Common myeloid progenitor, CD34-positive (primary cell): ENCODE measurements at places on chromosomes 16 and 17.

- no peak overlapping the region for H3K4me3 ChIP-seq
- no peaks in the 10 kb centered on the region for H3K27me3 ChIP-seq
- no peaks in the 10 kb centered on the region for H3K36me3 ChIP-seq
- H3K27ac ChIP-seq, result no peak overlapping the region
- DNase-seq, result no peak
Measured at GRCh38 chr16:65531475-65531874, 409.6 kb upstream of the CDH11 start.

GRCh38 chr17:41734949-41735313 is 488 bp upstream of the HAP1 start:
- peaks cover 72% of the 10 kb centered on the region for H3K27me3 ChIP-seq
- H3K36me3 ChIP-seq, result no peaks in the 10 kb centered on the region
- DNase-seq, result no peak
- peaks cover 17% of the 10 kb centered on the region for H3K4me1 ChIP-seq
- H3K27ac ChIP-seq, result no peak overlapping the region

DNA sequence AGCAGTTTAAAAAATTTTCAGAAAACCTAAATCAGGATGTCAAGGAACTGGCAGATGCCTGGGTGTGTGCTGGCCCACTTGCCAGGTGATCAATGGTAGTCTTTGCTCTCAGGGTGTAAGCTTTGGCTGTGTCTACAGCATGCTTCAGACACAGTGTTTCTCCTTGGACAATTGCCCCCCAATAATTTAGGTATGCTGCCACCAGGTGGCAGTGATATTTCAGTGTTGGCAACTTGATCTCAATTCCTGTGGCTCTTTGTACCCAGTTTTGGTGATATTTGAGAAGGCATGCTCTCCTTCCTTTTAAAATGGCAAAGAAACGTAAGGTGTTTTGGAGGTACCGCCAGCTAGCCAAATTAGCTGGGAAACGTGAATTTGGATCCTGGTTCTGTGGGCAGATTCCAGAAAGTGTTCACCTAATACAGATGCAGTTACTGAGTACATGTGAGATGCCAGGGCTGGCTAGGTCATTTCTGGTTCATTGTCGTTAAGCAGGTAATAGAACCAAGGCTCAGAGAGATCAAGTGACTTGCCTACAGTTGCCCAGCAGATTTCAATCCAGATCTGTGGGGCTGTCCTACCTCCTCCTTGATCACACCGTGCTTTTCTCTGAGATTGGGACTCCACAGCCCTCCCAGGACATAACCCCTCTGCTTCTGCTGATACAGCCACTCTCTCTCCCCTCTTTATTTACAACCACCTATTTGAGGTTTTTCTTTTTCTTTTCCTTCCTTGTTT is 155.6 kb upstream of the PLCG2 start:
- H3K4me1 ChIP-seq, result peaks cover 36% of the 10 kb centered on the region
- H3K36me3 ChIP-seq, result peaks cover 20% of the 10 kb centered on the region
- no peak overlapping the region for H3K27ac ChIP-seq
- no peaks in the 10 kb centered on the region for H3K27me3 ChIP-seq

- DNase-seq, result peak; percentile 27
- peak overlapping the region; percentile 95 for H3K27ac ChIP-seq
- peak overlapping the region; percentile 99 for H3K4me3 ChIP-seq
- no peaks in the 10 kb centered on the region for H3K36me3 ChIP-seq
Measured at GRCh38 chr17:1398931-1399678, 917 bp downstream of the YWHAE start.

DNA sequence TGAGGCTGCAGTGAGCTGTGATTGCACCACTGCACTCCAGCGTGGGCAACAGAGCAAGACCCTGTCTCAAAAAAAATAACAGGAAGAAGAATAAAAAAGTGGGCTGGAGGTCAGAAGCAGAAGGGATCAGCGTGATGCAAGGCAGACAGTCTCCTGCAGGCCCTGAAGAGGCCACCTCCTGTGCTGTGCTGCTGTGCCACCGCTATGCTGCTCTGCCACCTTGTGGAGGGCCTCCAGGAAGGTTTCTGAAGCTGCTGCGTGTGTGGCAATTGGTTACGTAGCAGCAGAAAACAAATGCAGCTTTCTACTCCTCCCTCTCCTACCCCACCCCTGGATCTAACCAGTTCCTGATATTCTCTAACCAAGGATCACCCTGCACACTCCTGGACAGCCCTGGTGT is 815.5 kb downstream of the KCNJ18 start:
- no peaks in the 10 kb centered on the region for H3K27me3 ChIP-seq
- no peak overlapping the region for H3K4me3 ChIP-seq
- H3K36me3 ChIP-seq, result no peaks in the 10 kb centered on the region
- no peak for DNase-seq

DNA sequence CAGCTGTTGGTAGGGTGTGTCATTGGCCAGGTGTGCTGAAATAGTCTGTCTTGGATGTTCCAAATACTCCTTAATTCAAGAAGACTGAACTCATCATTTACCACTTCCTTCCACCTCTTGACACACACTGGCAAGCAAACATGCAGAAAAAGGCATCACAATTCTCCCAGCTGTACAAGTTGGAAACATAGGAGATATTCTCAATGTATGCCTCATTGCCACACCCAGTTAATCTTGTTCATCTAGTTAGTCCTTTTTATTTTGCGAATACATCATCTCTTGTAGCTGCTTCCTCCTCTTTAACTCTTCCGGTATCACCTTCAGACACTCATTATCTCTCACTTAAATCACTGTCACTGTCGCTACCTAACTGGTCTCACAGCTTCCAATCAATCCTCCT is 75.1 kb upstream of the GOT2 start:
- DNase-seq, result no peak
- no peak overlapping the region for H3K27ac ChIP-seq
- H3K4me1 ChIP-seq, result no peaks in the 10 kb centered on the region
- H3K36me3 ChIP-seq, result no peaks in the 10 kb centered on the region
- H3K4me3 ChIP-seq, result no peak overlapping the region

- H3K27ac ChIP-seq, result no peak overlapping the region
- no peaks in the 10 kb centered on the region for H3K27me3 ChIP-seq
- peak overlapping the region; percentile 23 for H3K4me3 ChIP-seq
- peaks cover 59% of the 10 kb centered on the region for H3K36me3 ChIP-seq
- peaks cover 34% of the 10 kb centered on the region for H3K4me1 ChIP-seq
Measured at GRCh38 chr17:78117027-78117981, 11.3 kb downstream of the TMC6 start.

GRCh38 chr17:57316361-57316760 is 60.0 kb downstream of the MSI2 start:
- H3K27me3 ChIP-seq, result no peaks in the 10 kb centered on the region
- peaks cover 40% of the 10 kb centered on the region for H3K36me3 ChIP-seq
- H3K4me1 ChIP-seq, result peaks cover 27% of the 10 kb centered on the region
- DNase-seq, result no peak
- no peak overlapping the region for H3K27ac ChIP-seq
- H3K4me3 ChIP-seq, result no peak overlapping the region

- peak overlapping the region; percentile 27 for H3K4me3 ChIP-seq
- H3K27me3 ChIP-seq, result no peaks in the 10 kb centered on the region
- no peak overlapping the region for H3K27ac ChIP-seq
- DNase-seq, result no peak
Measured at GRCh38 chr17:55845385-55845784, 94.5 kb downstream of the PCTP start.

DNA sequence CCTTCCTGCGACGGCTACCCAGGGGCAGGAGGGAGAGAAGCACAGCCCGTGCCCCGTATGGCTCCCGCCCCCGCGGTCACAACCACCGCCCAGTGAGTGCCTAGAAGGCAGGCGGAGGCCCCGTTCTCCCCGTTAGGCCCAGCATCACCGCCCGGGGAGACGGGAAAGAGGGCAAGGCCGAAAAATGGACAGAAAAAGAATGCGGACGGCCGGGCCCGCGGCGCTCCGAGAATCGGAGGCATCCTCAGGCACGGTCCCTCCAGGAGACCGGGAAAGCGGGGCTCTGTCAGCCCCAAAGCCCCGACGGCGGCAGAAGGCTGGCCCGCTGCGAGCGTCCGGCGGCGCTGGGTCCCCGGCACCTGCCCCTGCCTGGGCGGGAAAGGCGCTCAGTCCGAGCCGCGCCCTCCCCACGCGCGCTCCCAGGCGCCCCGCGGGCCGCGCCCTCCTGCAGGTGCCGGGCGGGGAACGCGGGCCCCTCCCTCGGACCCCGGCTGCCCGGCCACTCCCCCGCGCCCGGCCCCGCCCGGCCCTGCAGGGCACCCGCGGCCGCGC is 407 bp downstream of the MCRIP1 start:
- peak overlapping the region; percentile 72 for H3K4me3 ChIP-seq
- no peaks in the 10 kb centered on the region for H3K27me3 ChIP-seq
- peak overlapping the region; percentile 62 for H3K27ac ChIP-seq
- peaks cover 4% of the 10 kb centered on the region for H3K36me3 ChIP-seq

DNA sequence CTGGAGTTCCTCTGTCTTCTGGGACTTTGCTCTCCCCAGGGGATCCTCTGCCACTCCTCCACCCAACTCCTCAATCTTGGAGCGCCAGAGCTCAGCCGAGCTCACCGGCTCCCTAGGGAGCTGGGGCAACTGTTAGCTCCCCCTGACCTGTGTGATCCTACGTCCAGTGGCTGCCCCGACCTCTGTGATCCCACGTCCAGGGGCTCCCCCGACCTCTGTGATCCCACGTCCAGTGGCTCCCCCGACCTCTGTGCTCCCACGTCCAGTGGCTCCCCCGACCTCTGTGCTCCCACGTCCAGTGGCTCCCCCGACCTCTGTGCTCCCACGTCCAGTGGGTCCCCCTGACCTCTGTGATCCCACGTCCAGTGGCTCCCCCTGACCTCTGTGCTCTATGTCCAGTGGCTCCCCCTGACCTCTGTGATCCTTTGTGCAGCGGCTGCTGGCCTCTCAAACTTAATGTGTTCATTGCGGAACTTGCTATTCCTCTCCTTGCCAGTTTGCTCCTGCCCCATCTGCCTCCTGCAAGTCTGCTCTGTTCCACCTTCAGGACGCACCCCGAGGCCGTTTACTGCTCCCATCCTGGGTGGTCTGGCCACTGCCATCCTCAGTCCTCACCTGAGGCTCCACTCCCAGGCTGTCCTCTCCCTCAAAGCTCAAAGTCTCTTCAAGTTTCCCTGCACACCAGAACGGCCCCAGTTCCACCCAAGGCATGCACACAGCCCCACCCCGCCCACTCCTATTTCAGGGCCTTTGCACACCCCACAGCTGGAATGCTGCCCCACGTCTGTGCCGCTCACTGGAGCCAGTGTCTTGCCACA is 2.8 kb downstream of the VPS9D1 start:
- no peak overlapping the region for H3K4me3 ChIP-seq
- H3K36me3 ChIP-seq, result no peaks in the 10 kb centered on the region
- peaks cover 31% of the 10 kb centered on the region for H3K4me1 ChIP-seq
- H3K27me3 ChIP-seq, result no peaks in the 10 kb centered on the region
- DNase-seq, result no peak

GRCh38 chr16:86892509-86892908 is 314.2 kb downstream of the FOXL1 start:
- no peak overlapping the region for H3K27ac ChIP-seq
- DNase-seq, result no peak
- H3K4me1 ChIP-seq, result peaks cover 6% of the 10 kb centered on the region
- no peaks in the 10 kb centered on the region for H3K36me3 ChIP-seq
- no peak overlapping the region for H3K4me3 ChIP-seq
- H3K27me3 ChIP-seq, result peaks cover 2% of the 10 kb centered on the region

DNA sequence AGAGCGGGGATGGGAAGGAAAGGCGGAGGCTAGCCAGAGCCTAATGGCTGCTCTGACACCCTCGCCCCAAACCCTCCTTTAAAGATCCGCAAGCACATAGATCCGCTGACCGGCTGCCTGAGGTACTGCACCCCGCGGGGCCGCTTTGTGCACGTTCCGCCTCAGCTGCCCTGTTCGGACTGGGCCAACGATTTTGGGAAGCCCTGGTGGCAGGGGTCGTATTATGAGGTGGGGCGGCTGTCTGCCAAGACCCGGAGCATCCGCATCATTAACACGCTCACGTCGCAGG is 663 bp downstream of the CYB5D1 start:
- H3K27me3 ChIP-seq, result no peaks in the 10 kb centered on the region
- peak overlapping the region; percentile 93 for H3K27ac ChIP-seq
- peak; percentile 72 for DNase-seq
- peaks cover 5% of the 10 kb centered on the region for H3K4me1 ChIP-seq

DNA sequence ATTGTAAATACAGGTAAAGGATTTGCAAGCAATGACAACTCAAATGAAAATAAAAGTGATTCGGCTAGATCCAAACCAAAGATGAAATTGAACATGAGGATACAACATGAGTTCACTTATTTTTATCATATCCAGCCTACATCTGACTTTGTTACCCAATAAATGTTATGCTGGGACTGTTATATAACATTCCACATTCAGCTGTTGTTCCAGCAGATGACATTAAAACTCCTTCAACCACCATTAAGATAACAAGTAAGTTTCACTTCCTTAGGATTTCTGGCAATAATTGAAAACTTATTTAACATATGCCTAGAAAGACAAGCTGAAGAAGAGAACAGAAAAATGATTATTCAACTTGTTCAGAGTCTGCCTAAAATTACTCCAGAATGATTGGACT is 729.4 kb downstream of the CDH11 start:
- H3K36me3 ChIP-seq, result no peaks in the 10 kb centered on the region
- no peak overlapping the region for H3K4me3 ChIP-seq
- no peaks in the 10 kb centered on the region for H3K27me3 ChIP-seq
- DNase-seq, result no peak
- H3K4me1 ChIP-seq, result no peaks in the 10 kb centered on the region

GRCh38 chr17:5068236-5068635 is 10.0 kb upstream of the ZFP3 start:
- H3K4me3 ChIP-seq, result no peak overlapping the region
- H3K27ac ChIP-seq, result no peak overlapping the region
- no peak for DNase-seq
- H3K4me1 ChIP-seq, result no peaks in the 10 kb centered on the region
- no peaks in the 10 kb centered on the region for H3K36me3 ChIP-seq
